ENCODE measurements at places on chromosomes 3 and 15. TPM values are rescaled to one million over a fixed set of nuclear protein-coding genes. Genes with fewer than 3 reads are reported as not detected.

Gene GOLGA6L10
- total RNA-seq: 0.66 TPM

Gene SSUH2
- total RNA-seq: 0.42 TPM

Gene INKA1
- total RNA-seq: 0.60 TPM

Gene SIDT1
- total RNA-seq: 6.8 TPM

Gene GNB4
- total RNA-seq: 47.9 TPM

Gene CLSTN2
- total RNA-seq: 13.4 TPM

Gene SUCNR1
- 0.87 TPM for total RNA-seq

Gene GHSR
- total RNA-seq: not detected

Gene ST3GAL6
- total RNA-seq: 9.2 TPM

Gene MAPKAPK3
- total RNA-seq: 53.7 TPM

Gene ZNF502
- total RNA-seq: 4.4 TPM

Gene RASGRP1
- 1.7 TPM for total RNA-seq

Gene KLHL6
- 2.8 TPM for total RNA-seq

Gene SLC24A5
- total RNA-seq: 0.20 TPM

Gene ITGA11
- total RNA-seq: 7.0 TPM

Gene ATP13A4
- 1.8 TPM for total RNA-seq

Gene PFN2
- 54.8 TPM for total RNA-seq

Gene ZIC4
- 0.21 TPM for total RNA-seq

Gene USP50
- total RNA-seq: not detected

Gene AGBL1
- total RNA-seq: not detected

Gene NPAP1
- not detected for total RNA-seq

Data from tibial nerve (tissue), 4 donors.